ENCODE measurements at places on chromosomes 11 and 22.

DNA sequence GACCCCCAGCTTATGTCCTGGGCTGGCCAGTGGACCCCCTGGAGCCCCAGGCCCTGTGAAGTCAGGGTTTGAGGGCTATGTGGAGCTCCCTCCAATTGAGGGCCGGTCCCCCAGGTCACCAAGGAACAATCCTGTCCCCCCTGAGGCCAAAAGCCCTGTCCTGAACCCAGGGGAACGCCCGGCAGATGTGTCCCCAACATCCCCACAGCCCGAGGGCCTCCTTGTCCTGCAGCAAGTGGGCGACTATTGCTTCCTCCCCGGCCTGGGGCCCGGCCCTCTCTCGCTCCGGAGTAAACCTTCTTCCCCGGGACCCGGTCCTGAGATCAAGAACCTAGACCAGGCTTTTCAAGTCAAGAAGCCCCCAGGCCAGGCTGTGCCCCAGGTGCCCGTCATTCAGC is 24.6 kb downstream of the CSF2RB start:
- DNase-seq, result no peak

- DNase-seq, result no peak
Observed at GRCh38 chr11:64419818-64420485, 61.0 kb downstream of the RPS6KA4 start.

- no peak for DNase-seq
Observed at GRCh38 chr11:126443120-126443519, 87.6 kb downstream of the ST3GAL4 start.

DNA sequence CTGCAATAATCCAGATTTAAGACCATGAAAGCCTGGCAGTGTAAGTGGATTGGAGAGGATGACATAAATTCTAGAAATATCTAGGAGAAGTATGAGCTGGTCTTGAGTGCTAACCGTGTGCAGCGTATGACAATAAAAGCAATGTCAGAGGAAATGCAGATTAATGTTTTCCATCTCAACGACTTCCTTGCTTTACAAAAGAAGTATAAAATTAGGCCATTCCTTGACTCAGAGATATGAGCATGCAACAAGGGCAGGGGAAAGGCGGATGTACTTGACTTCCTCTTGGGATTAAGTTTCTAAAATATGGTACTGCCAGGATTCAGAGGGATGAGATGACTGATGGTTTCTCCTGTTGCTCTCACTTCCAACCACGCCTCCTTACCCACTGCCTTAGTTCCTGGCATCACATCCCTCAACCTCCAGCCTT is 32.3 kb downstream of the ADAMTS15 start:
- DNase-seq, result no peak

DNA sequence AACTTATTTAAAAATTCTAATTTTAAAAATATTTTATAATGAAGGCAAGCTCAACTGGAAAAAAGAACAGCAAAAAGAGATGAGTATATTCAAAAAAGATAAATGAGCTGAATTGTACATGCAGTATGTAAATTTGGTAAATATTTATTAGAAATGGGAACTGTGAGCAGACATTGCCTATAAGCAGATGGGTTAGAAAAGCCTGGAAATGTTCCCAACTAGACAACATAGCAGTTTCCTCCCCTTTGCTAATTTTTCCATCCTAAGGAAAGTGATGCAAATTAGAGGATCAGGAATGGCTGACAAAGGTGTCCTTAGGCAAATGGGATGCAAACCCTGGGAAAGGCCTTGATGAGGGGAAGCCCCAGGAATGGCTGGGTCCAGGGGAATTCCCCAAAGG is 37.2 kb downstream of the TP53I11 start:
- no peak for DNase-seq
